ENCODE measurements at places on chromosomes 5 and 9. TPM values are rescaled to one million over a fixed set of nuclear protein-coding genes. Genes with fewer than 3 reads are reported as not detected.

Gene ADGRV1
- total RNA-seq: 55.4 TPM

Gene CCDC69
- 5.3 TPM for total RNA-seq

DNA sequence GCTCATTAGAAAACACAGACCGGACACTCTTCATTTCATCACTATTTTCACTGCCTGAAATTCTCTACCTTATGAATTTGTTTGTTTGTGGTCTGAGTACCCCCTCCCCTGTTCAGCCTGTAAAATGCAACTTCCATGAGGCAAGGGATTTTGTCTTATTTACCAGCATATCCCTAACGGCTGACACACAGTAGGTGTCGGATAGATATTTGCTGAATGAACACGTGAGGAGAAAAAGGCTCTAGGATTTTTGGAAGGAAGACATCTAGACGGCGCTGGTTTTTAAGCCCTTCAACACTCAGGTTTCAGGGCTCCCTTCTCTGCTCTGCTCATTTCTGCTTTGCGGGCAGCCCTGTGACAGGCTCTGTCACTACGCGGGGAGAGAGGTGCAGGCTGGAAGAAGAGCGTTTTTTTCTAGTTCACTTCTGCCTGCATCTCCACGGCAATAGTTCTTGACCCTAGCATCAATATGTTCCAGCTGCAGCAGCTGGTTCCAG, 41.0 kb downstream of the KCNMB1 start:
- no peak overlapping the region for H3K27ac ChIP-seq
- no peaks in the 10 kb centered on the region for H3K27me3 ChIP-seq
- no peak overlapping the region for H3K4me3 ChIP-seq
- no peak for DNase-seq

- DNase-seq: no peak
- no peak overlapping the region for H3K27ac ChIP-seq
- H3K36me3 ChIP-seq: no peaks in the 10 kb centered on the region
Measured at GRCh38 chr5:154474396-154475334, 3.4 kb downstream of the HAND1 start.

DNA sequence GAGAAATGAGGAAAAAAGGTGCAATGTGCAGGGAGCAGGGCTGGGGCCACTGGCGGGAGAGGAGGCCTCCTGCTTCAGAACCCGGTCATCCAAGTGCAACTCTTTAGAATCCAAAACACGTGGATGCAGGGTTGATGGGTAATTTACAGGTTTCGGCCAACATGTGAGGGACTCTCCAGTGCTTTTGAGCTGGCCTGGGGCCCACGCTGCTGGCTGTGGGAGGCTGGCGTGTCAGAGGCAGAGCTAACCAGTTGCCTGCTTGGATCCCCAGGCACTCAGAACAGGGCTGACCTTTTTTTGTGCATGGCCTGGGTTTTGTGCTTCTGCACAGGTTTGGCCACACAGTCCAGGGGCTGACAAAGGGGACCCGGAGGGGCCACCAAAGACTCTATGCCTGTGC, 61.6 kb downstream of the GADD45G start:
- H3K27me3 ChIP-seq: no peaks in the 10 kb centered on the region
- H3K4me1 ChIP-seq: peaks cover 12% of the 10 kb centered on the region
- peaks cover 2% of the 10 kb centered on the region for H3K36me3 ChIP-seq
- H3K27ac ChIP-seq: no peak overlapping the region
